ENCODE measurements at places on chromosomes 12 and 14.

- DNase-seq, result no peak
Measured at GRCh38 chr12:124513297-124513867, 54.0 kb downstream of the NCOR2 start.

- no peak for DNase-seq
Measured at GRCh38 chr14:31898838-31899528, 178.1 kb upstream of the ARHGAP5 start.

DNA sequence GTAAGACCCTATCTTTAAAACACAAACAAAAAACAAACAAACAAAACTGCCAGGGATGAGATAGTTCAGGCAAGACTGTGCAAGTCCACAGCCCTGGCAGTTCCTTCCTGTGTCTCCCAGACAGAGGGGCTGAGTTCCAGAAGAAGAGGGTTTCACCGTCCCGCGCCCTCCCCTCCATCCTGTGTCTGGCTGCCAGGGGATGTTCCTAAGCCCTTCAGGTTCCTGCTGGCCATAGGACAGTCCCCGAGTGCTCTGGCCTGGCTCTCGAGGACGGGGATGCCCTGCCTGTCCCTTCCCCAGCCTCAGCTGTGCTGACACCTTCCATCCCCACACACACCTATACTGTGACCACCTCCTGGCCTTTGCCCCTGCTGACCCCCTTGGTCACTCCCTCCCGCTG is 40.6 kb upstream of the EIF5 start:
- no peak for DNase-seq

GRCh38 chr14:70642303-70643235 is 853 bp downstream of the TTC9 start:
- DNase-seq, result peak; percentile 18

- DNase-seq, result peak; percentile 54
Measured at GRCh38 chr14:99522457-99522891, 41.3 kb downstream of the CCNK start.

DNA sequence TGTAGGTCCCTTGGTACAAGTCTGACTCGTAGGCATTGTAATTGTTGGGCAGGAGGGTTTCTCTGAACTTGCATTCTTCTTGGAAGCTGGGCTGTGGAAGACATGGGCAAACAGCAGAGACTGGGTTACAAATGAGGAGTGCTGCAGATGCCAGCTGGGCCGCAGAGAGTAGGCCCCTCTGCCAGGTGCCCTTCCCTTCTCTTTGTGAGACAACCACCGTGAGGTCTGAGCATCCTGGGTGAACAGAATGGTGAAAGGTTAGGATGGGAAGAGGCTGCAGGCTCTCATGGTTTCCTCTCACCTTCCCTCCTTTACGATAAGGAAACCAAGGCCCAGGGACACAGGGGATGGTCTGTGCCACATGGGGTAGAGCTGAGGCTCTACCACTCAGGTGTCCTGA is 11.3 kb downstream of the FGF6 start:
- no peak for DNase-seq

GRCh38 chr12:6928703-6929407 is 1.1 kb downstream of the ATN1 start:
- DNase-seq, result no peak

DNA sequence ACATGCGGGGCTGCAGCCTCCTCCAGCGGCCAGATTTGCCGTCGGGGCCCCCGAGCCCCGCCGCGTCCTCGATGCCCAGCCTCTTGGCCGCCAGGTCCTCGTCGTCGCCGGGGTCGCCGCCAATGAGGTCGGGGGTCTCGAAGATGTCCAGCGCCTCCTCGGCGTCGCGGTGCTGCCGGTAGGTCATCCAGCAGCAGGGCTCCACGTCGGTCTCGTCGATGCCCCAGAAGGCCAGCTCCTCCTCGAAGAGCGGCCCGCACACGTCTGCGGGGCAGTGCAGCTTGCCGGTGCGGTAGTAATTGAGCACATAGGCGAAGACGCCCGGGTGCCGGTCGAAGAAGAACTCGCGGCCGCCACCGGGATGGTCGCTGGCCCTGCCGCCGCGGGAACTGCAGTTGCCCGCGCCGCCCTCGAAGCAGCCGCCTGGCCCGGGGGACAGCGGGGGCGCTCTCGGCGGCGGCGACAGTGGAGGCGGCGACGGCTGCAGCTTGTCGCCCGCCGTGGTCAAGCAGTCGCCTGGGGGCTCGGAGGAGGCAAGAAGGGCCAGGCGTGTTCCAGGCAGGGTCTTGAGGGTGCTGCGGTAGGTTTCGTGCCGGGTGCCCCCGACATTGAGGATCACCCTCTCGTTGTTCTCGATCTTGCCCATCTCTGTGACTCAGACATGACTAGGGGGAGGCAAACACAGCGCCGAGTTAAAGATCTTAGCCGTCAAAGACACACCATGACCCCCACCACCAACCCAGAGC is 2.1 kb downstream of the KCNC2 start:
- DNase-seq, result no peak

DNA sequence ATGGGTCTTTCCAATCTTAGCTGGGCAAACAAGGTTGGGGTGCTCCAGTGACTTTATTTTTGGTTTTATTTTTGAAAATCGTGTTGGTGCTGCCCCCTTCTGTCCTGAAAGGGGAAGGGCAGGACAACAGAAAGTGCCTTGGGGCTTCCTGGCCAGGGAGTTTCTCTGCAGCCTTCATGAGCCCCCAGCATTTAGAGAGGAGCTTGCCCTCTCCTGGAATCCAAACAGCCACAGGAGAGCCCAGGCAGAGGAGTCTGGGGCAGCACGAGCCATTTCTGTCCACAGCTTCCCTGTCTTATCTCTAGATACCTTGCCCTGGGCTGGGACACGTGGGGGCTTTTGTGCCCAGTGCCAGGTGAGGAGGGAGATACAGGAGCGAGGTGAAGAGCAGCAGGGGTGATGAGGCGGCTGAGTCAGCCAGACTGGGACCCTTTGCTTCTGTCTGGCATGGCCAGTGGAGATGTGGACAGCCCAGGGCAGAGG is 4.4 kb upstream of the C1RL start:
- no peak for DNase-seq

DNA sequence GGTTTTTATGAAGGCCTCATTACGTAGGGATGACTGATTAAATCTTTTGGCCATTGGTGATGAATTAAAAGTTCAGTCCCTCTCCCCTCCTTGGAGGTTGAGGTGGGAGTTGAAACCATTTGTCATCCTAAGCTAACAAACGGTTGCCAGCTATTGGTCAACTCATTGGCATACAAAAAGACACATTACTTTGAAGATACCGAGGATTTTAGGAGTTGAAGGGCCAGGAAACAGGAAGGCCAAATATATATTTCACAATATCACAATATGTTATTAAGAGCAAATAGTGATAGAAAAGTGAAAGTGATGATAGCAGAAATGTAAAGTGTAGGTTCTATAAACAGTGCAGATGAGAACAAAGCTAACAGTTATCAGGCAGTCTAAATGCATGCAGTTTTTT is 24.4 kb downstream of the RCOR1 start:
- DNase-seq, result no peak

- DNase-seq, result no peak
Measured at GRCh38 chr12:98591209-98591608, 2.3 kb upstream of the SLC25A3 start.

GRCh38 chr12:4421590-4422031 is 24.0 kb downstream of the FGF6 start:
- DNase-seq, result no peak

DNA sequence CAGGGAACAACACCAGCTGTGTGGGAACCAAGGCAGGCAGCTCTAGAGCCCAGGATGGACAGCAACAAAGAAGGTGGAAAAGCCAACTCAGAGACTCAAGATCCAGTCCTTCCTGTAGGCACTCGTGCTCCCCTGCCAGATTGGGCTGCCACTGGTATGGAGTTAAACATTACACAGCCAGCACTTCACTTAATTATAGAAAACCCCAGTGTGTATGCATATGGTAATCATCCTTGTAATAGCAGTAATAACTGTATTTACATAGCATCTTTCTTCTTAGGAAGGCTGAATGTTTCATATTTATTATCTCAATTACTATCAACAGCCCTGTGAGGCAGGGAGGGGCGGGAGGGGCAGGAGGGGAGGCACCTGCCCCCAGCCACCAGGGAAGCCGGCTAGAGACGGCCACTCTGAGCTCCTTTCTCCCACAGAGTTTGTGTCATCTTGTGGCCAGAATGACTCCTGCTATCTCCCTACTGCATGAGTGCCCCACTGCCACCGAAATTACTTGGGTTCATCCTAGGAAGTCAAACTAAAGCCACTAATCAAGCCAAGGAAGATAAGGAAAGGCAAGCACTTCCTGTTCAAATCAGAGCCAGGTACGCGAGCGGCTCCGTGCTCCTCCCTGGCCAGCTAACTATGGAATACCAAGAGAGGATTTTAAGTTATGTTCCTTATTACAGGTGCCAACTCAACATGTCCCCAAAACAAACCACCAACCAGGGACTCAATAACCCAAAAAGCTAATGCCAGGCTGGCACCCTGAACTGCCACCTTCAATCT is 15.7 kb upstream of the RAB35 start:
- DNase-seq, result no peak

- no peak for DNase-seq
Measured at GRCh38 chr12:118981285-118982211, at the start of gene SRRM4. Gene SRRM4, plus strand, starts transcription at chr12:118981541. Its CDS starts 342 bp downstream, at chr12:118981883.

DNA sequence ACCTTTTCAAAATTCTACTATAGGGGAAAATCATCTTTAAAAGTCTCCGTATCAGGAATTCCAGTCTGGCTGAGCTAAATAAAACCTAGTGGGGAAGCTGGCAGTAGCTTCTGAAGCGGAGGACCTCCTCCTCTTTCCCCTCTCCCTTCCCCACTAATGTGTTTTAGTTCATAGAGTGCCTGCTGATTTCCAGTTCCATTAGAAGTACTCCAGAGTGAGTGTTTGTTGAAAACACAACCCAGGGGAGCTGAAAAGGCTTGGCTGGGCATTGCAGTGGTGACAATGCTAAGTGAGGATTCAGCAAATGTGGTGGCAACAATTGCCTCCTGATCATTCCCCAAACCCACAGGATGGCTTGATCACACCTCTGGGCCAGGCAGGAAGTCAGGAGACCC is 144.2 kb upstream of the FRMD6 start:
- DNase-seq, result no peak

GRCh38 chr14:20417250-20418186 is 4.2 kb upstream of the TEP1 start:
- DNase-seq, result no peak

DNA sequence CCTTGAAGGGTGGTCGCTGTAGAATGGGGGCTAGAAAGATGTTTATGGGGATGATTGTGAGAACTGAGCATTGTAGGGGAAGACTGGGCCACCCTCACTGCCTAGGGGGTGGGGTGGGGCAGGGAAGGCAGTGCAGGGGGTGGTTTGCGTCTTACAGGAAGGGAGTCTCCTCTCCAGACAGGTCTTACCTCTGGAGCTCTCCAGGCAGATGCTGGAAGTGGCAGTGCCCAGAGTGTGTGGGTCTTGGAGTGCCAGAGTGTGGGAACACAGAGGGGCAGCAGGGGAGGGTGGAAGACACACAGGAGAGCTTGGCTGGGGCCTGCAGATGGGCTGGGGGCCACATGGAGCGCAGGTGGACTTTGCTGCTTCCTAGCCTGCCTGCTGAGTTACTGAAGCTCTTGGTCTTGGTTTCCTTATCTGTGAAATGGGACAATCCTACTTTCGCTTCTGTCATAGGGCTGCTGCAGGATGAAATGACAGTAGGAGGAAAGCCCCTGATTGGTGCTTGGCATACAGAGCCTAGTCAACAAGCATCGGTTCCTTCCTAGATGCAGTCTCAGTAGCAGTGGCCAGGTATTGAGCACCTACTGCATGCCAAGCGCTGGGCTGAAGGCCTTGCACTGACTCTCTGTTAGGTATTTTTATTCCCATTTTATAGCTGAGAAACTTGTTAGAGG is 118.3 kb downstream of the SLC25A47 start:
- no peak for DNase-seq

DNA sequence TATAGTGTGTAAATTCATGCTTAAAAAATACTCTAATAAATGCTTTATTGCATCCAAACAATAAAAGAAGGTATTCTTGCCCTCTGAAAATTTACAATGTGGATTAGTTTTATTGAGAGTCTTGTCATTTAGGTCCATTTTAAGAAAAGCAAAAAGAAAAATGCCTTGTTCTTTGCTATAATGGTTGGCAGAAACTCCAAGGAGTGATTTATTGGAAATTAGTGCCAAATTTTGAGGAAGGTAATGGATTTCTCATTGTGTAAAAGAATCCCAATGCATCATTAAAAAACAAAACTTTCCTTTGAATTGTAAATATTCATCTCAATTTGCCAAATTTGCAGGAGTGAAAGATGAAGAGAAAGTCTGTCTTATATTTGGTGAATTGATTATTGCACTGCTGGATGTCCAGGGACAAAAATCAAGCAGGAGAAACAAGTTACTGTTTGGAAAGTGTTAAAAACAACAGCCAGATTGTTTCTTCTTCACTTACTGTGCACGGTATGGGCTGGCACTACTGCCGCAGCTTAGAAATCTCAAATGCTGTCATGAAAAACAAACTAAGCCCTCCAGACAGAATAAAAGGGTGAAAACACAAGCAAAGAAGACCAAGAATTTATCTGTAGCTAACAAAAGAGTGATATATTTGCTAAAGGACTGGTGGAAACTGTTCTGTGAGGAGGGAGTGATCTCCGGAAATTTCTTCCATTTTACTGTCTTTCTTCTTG is 511.7 kb downstream of the TMTC2 start:
- no peak for DNase-seq

DNA sequence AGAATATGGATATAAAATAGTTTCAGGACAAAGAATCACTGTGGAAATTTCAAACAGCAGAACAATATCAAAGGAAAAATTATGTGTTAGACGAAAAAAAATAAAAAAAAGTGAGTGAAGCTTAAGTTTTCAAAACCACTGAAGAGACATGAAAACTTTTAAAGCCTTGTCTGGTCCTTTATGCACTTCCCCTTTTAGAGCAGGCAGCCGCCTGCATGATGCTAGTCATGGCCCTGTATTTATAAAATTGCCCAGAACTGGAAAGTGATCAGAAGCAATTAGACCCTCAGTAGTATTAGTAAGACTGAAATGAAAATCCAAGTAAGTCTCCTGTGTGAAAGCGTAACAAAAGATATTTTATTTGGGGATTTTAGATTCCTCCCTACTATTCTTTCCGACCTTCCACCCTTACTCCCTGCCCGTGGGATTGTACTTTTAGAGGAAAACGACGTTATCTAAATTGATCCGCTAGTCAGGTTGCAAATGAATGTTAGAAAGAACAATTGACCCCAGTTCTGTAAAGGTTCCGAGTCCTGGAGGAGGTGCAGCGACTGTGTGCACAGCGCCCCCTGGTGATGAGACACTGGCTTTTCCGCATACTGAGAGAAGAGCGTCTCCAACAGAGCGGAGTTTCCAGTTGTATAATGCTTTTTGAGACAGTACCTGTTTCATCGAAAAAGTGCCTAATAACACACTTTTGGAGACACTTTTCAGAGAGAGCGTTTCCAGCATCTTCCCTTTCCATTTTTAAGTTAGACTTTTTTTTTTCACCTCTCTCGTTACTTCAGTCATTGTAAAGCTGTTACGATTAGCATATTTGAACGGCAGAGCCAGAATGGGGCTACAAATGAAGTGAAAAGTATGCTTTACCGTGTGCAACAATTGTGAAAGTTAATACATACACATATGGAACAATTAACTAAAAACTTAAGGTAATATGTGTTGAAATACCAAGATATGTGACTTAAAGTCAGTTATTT is 12.4 kb downstream of the MGST1 start:
- DNase-seq, result peak; percentile 67

GRCh38 chr12:57238854-57239554 is 9.5 kb downstream of the SHMT2 start:
- peak; percentile 91 for DNase-seq

All from psoas muscle (tissue), 8 donors.